NCI-H2081 (cell line): ENCODE measurements at places on chromosomes 3 and 15.

DNA sequence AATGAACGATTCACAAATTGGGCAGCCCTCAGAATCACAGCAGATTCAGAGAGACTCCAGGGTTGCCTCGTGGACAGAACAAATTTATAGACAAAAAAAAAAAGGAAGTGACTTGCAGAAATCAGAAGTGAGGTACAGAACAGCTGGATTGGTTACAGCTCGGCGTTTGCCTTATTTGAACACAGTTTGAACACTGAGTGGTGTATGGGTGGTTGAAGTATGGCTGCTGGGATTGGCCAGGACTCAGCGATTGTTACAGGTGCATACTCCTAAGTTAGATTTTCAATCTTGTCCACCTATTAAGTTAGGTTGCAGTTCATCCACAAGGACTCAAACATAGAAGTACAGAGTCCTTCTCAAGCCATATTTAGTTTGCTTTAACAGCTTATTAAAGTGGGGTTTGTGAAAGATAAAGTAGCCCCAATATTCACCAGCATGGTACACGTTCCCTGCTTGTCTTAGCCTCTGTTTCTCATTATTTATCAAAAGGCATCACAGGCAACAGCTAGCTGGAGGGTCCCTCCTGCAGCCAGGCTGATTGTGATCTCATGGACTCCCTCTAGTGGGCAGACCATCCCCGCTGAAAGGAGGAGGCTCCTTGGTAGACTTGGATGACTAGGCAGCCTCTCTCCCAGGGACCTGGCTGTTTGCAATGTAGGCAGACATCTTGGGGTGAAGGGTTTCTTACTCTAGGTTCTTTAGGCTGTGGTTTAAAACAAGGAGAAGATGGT lies 17.6 kb upstream of the ALDH1L1 start:
- DNase-seq: peak; percentile 66

DNA sequence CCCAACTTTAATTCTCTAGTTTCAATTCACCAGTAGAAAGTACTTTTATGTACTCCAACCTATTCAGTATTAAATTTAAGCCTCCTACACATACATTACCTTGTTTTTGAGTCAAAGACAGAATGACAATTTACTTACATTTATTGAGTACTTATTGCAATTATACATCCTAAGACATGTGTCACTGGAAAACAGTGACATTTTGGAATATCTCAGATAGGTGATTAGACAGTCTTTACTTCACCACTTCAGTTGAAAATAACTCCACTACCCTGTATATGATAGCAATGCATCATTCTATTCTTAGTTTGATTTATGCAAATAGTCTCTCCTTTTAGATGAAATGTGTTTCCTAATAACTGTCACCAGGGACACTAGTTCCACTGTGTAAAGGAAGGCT lies 461.5 kb downstream of the TUSC7 start:
- DNase-seq: no peak

DNA sequence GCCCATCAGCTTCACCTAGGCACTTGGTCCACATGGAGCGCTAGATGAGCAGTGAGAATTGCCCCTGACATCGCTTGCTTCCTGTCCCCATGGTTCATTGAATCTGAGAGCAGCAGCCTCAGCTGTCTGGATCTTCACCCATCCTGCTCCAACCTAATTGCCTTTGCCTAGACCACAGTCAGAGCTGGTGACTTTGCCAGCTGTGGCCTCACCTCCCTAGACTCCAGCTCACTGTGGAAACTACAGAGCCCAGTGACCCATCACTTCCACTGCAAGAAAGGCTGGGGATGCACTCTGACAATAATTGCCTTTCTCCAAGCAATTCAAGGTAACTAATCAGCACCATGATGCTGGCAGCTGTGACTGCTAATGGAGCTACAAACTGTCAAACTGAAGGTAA lies 30.6 kb upstream of the SLC6A1 start:
- no peak for DNase-seq

DNA sequence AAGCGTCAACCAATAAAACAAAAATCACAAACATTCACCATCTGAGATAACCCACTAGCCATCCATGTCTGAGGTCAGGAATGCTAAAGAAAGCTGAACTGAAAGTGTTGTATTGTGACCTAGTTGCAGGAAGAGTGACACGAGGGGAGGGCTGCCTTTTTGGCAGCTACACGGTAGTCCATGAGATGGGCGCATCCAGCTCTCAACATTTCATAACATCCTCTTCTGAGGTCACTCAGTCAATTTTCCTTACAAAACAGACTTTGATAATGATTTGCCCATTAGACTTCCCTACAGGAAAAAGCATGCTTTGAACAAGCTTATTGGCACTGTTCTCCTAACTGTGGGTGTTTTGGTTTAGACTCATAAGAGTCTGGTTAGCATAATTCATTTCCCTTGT lies 15.4 kb upstream of the SHF start:
- no peak for DNase-seq

GRCh38 chr3:186013312-186013711 lies 75.5 kb upstream of the TRA2B start:
- no peak for DNase-seq

DNA sequence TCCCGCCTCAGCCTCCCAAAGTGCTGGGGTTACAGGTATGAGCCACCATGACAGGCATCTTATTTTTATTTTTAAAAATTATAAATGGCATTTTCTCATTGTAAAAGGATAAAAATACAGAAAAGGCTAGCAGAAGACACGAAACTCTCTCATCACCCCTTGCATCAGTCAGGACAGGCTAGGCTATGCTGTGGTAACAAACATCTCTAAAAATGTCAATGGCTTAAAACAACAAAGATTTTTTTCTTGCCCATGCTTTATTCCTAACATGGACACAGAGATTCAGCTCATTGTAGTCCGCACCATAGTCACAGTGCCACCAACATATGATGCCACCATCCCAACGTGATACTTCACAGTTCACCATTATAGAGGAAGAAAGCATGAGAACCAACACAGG lies 34.0 kb upstream of the SEMA4B start:
- no peak for DNase-seq

- DNase-seq: peak; percentile 90
Measured at GRCh38 chr15:78625606-78626280, 4.9 kb upstream of the CHRNA3 start.

DNA sequence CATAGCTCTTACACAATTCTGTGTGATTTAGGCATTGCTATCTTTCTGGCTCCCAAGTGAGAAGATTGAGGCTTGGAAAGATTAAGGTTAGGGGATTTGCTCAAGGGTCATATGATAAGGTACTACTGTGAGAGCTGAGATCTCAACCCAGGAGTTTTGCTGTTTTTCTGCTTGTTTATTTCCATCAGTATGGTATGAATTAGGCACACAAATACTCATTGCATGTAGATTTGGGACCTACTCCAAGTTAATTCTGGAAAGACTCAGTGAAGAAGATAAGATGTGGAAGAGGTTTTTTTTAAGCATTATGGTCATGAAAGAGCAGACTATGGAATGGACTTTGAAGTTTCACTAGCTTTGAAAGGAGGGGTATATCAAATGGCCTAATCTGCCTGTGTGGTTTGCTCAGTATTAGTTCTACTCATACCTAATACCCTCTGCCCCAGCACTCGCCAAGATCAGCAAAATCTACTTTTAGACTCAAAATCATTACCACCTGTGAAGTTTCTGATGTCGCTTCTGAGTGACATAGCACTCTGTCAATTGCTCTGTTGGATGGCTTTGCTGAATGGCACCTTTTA lies 12.5 kb downstream of the MBNL1 start:
- DNase-seq: no peak

GRCh38 chr3:11769704-11770476 lies 76.8 kb downstream of the TAMM41 start:
- DNase-seq: no peak

GRCh38 chr3:48432411-48433371 lies 2.8 kb upstream of the PLXNB1 start:
- DNase-seq: no peak

- no peak for DNase-seq
Measured at GRCh38 chr15:57911247-57911646, 154.3 kb downstream of the ALDH1A2 start.

GRCh38 chr3:123799544-123800361 lies 84.4 kb downstream of the MYLK start:
- DNase-seq: no peak

DNA sequence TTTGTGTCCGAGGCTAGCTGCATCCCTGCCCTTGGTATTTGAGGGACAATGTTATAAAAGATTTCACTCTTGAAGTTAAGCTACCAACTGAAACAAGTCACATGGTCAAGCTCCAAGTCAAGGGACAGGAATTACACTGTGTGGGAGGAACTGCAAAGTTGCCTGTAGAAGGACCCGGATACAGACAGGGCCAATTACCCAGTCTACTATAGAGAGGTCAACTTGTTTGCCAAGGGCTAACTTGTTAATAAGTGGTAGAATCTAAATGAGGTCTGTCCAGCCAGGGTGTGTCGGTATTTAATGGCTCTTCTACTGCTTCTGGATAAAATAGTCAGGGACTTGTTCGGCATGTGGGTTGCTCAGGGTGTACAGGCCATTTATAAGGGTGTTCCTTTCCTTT lies 55.7 kb downstream of the PTPRG start:
- DNase-seq: no peak

DNA sequence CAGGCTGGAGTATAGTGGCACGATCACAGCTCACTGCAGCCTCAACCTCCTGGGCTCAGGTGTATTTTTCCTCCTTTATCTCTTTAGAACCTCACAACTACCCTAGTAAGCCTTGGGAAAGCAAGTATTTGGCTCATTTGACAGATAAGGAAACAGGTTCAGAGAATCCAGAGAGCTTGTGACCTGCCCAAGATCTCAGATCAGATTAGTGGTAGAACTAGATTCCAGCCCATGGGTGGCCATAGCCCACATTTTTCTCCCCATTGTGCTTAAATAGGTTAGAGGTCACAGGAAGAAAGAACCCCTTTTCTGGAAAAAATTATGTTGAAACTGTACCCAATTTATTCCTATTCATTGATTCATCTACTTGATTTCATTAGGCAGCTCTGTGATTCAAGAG lies 64.3 kb downstream of the TSC22D2 start:
- no peak for DNase-seq

GRCh38 chr3:170642882-170643601 lies 57.2 kb upstream of the SLC7A14 start:
- DNase-seq: no peak

DNA sequence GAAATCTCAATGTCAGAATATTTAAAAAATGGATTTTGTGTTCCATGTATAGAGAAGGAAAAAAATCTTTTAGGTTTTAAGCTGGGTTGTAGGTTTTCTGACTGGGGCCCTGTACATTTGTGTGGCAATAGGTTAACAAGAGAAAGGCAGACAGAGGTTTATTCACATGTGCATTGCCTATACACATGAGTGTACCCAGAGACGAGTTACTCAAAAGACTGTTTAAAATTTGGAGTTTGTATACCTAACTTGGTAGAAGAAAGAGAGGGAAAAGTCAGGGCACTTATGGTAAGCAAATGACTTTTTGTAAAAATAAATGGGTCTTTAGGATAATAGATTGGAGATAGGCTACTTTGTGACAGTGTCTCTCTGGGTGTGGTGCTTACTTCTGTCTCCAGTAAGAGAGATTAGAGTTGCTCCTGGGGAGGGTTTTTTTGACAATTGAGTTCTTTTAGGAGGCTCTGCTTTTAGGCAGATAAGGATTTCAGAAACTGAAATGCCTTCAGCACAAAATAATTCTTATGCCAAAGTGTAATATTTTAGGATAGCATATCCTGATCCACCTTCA lies 225.2 kb downstream of the TCF12 start:
- DNase-seq: no peak

GRCh38 chr3:151268267-151269235 lies 9.8 kb downstream of the P2RY14 start:
- no peak for DNase-seq
